ENCODE measurements at places on chromosomes 6 and 20.

DNA sequence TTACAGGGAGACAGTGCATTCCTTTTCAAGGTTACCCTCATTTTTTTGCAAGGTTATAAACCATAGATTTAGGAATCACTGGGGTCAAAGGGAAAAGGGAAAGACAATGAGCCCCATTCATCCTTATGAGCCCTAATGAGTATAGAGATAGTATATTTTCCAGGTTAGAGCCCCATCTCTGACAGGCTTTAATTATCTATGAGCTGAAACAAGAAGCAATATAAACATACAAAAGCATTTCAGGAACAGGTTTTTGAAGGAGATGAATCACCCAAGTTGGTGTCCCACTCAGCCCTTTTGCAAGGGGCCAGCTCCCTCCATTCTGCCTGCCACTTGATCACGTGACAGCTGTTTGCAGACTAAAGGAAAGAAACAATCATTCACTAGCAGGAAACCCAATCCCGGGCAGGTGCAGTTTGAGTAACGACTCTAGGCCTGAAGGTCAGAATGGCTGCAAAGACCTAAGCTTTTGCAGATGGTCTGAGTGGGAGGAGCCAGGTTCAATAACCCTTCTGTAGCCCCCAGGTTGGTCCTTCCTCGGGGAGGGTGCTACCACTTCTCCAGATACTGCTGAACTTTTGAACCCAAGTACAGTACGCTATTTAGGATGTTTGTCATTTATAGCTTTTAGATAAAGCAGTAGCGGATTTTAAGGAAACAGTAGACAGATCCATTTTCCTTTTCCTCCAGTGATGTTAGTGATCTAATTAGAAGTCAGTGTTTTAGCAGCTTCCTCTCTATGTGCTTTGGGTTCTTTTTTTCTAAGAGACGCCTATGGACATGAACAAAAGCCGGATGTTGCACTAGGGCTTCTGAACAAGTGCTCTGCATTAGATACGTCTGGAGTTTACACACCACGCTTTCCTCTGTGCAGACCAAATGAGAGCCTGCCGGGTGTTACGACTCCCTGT lies 253.2 kb downstream of the SOX4 start:
- peak; percentile 96 for DNase-seq

DNA sequence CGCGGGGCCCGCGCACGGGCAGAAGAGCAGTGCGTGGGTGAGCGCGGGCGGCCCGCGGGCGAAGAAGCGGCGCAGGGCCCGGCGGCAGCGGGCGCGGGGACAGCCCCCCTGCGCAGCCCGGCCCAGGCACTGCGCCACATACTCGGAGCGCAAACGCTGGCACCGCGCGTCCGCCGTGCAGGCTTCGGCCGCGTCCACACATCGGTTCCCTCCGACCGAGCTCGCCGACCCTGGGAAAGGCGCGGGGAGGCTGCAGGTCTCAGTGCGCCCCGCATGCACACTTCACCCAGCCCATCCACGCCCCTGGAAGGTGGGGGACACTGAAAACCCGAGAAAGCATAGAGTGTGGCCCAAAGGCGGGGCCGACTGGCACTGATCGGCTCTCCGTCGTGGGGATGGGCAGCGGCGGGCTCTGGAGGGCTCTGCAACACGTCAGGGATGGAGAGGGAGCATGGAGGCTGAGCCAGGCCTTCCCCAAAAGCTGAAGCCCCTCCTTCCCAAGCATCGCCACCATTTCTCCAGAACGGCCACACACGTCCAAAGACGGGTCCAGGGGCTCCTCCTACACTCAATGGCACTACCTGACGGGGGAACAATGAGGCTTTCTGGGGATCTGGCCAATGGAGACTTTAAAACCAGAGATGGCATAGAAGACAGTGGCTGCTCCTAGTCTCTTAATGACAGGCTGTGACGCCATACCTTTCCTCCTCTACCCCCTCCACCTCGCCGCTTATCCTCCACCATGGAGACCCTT lies 2.0 kb downstream of the GFRA4 start:
- no peak for DNase-seq

DNA sequence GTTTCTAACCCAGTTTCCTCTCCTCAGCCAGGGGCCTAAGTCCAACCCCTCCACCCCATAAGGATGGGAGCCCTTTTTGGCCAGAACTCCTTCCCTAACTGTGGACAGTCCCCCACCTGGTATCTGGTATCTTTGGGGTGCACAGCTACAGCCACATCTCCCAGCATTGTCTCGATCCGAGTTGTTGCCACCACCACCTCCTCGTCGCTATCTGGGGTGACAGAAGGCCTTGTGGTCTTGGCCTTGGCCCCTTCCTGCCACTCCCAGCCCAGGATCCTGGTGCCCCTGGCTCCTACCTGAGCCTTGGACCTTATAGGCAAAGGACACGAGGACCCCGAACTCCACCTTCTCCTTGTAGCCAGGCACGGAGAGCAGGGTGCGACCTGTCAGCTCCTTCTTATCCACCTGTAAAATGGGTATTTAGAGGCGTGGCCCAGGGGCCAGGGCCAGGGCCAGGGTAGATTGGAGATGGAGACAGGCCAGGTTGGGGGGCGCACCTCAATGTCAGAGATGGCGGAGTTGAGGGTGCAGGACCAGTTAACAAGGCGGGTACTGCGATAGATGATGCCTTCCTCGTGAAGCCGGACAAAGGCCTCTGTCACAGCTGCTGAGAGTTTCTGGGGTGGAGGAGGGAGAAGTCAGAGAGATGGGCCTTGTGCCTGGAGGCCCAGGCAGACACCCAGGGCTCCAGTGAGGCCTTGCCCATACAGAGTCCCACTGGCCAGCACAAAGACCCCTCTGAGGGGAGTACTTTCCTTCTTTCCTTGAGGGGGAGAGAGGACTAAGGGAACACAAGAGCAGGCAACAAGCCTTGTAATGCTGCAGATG lies 7.2 kb upstream of the VWA7 start:
- DNase-seq: no peak

- DNase-seq: no peak
These were observed 28.8 kb upstream of the TOP1 start for GRCh38 chr20:40999841-41000240.

GRCh38 chr20:9363673-9364072 lies 150.7 kb upstream of the LAMP5 start:
- peak; percentile 33 for DNase-seq

GRCh38 chr20:11776687-11777086 lies 141.0 kb upstream of the BTBD3 start:
- no peak for DNase-seq

DNA sequence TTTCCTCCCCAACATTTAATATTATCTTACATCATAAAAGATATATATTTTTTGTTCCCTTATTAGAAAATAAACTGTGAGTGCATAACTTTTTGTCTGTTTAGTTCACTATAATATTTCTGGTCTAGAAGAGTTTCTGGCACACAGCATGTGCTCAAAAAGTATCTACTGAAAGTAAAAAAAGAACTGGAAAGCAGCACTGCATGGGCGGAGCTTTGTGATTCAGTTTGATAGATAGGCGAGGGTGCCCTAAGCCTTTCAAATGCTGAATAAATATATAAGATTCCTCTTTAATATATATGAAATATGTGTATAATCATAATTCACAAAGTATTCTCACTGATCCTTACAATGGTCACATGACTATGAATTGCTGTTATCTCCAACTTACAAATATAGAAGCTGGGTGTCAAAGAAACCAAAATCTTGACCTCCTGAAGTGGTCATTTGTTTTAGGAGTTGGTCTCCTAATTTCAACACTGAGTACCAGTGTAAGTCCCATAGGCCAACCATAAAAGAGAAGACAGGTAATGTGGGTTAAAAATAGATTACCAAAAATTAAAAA lies 50.8 kb downstream of the OR2B2 start:
- no peak for DNase-seq
